ENCODE measurements at places on chromosomes 12 and 14. TPM values are rescaled to one million over a fixed set of nuclear protein-coding genes. Genes with fewer than 3 reads are reported as not detected.
A peak's percentile ranks its signal among the peaks of the same experiment; 100 is the strongest.

Gene SLCO1B3
- not detected for total RNA-seq

DNA sequence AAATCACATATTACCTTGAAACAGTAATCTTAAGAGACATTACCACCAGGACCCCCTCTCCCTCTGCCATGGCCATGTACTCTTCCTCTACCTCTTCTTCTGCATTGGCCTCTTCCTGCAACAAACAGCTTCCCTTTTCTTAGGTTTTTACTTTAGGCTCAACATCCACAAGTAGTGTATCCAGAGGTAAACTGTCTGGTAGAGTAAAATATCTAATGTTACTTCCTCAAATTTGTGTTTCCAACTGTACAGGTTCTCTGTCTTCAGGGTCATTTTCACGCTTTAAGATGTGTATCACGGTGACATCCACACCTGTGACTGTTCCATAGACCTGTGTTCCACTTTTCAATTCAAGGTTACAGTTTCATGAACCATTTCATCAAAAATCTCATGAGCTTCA, 13.4 kb downstream of the CDK17 start:
- H3K4me3 ChIP-seq: no peak overlapping the region
- no peak for DNase-seq

Gene SSTR1
- total RNA-seq: 1.7 TPM

- no peaks in the 10 kb centered on the region for H3K4me1 ChIP-seq
- no peak overlapping the region for H3K27ac ChIP-seq
- no peak overlapping the region for H3K4me3 ChIP-seq
- DNase-seq: no peak
Measured at GRCh38 chr12:53652366-53652765, 23.5 kb downstream of the ATP5MC2 start.

DNA sequence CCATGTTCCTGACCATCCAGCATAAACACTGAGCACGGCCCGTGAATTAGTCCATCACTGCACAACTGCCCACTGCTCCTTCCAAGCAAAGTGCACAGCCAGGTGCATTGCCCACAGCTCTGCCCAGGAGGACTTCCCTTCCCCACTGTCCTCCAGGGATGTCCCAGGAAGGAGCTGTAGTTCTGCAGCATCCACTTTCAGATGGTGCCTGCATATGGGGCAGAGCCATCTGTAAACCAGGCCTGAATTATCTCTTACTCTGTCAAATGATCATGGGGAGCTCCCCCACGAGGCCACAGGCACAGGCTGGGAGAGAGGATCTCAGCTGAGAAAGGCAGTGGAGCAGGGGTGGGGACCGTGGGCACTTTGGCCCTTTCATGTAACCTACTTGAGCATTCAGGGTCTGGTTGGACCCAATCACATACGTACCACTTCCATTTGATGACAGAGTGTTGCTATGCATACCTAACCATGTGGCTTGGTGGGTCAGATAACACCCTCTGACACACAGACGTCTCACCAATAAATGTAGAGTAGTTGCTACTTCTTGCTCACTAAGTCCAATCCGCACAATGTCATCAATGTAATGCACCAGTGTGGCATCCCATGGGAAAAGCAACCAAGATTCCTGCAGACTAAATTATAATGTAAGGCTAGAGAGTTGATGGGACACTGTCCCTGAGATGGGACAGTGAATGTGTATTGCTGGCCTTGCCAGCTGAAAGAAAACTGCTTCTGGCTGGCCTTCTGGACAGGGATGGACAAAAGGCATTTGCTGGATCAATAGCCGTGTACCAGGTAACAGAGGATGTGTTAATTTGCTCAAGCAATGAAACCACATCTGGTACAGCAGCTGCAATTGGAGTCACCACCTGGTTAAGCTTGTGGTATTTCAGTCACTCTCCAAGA, 113.8 kb upstream of the C14orf180 start:
- H3K27ac ChIP-seq: no peak overlapping the region
- DNase-seq: no peak
- peaks cover 10% of the 10 kb centered on the region for H3K27me3 ChIP-seq
- H3K4me1 ChIP-seq: peaks cover 8% of the 10 kb centered on the region
- no peak overlapping the region for H3K4me3 ChIP-seq

GRCh38 chr12:88643685-88644084, 63.4 kb upstream of the KITLG start:
- H3K4me3 ChIP-seq: no peak overlapping the region
- no peak for DNase-seq
- H3K4me1 ChIP-seq: peaks cover 10% of the 10 kb centered on the region
- no peaks in the 10 kb centered on the region for H3K27me3 ChIP-seq
- H3K36me3 ChIP-seq: no peaks in the 10 kb centered on the region

DNA sequence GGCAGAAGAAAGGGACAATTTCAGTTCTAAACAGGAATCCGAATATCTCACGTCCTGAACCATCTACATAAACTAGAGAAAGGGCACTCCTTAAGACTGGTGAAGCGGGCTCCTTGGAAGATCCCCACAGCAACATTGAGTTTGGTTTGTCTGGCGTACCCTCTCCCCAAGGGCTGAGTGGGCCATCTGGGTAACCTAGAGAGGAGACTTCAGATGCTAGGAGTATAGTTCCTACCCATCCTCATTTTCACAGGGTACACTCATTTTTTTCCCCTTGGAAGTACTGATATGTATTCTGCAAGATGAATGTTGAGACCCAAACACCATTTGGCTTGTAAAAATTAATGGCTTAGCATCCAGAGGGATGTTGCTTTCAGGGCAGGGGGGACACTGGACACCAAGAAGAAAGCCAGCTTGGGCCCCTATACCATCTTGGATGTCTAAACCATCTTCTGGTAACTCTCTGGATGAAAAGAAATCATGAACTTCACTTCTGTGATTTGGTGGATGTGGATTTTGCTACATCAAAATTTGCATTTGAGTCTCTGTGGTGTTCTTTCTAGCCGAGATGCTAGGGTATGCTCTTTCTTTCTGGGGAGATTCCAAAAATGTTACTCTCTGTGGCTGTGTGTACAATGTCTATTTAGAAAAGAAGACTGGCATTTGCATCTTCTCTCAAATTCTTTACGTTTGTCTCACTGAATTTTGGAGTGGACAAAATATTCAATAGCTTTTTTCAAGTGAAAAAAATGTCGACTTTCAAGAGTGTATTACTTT, 97.7 kb downstream of the ETV6 start:
- DNase-seq: no peak
- H3K27me3 ChIP-seq: no peaks in the 10 kb centered on the region
- peak overlapping the region; percentile 92 for H3K27ac ChIP-seq
- H3K36me3 ChIP-seq: no peaks in the 10 kb centered on the region

DNA sequence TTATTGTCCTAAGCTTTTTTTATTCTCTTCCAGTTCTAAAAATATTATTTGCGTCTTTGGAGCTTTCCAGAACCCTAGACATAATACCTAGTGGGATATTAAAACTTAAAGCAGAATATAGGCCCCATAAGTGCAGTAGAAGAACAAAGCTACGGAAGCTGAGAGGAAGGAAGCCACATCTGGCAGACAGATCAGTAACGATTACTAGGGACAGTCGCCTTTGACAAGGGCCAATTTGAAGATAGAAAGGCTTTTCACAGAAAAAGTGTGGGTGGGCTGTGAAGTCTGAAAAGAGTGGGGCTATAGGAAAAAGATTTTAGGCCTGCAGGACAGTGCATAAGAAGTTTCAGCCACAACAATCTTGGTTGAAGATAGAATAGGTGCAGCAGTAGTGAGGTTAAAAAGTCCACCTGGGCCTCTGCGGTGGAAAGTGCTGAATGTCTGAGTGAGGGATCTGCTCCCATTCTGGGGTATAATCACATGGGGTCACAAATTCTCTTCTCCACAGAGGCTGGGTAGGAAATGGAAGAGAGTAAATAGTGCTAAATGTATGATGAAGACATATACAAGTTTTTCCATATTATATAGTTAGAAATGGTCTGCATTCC, 114.5 kb downstream of the CMAS start:
- H3K36me3 ChIP-seq: no peaks in the 10 kb centered on the region
- no peaks in the 10 kb centered on the region for H3K27me3 ChIP-seq
- no peaks in the 10 kb centered on the region for H3K4me1 ChIP-seq
- no peak for DNase-seq
- H3K27ac ChIP-seq: no peak overlapping the region
- H3K4me3 ChIP-seq: no peak overlapping the region

Gene PTPRO
- 2.1 TPM for total RNA-seq

Measured in sigmoid colon (tissue), 7 donors.